ENCODE measurements at places on chromosomes 4 and X. TPM values are rescaled to one million over a fixed set of nuclear protein-coding genes. Genes with fewer than 3 reads are reported as not detected.

Gene LPAR4
- 0.32 TPM for total RNA-seq

Gene PRAF2
- 15.1 TPM for total RNA-seq

Gene GYPA
- total RNA-seq, result not detected

Gene ZBTB49
- total RNA-seq, result 6.4 TPM

- no peak for DNase-seq
Measured at GRCh38 chr4:163598489-163598888, 104.0 kb downstream of the TMA16 start.

- DNase-seq, result no peak
Measured at GRCh38 chrX:77017093-77017492, 430.1 kb upstream of the FGF16 start.

DNA sequence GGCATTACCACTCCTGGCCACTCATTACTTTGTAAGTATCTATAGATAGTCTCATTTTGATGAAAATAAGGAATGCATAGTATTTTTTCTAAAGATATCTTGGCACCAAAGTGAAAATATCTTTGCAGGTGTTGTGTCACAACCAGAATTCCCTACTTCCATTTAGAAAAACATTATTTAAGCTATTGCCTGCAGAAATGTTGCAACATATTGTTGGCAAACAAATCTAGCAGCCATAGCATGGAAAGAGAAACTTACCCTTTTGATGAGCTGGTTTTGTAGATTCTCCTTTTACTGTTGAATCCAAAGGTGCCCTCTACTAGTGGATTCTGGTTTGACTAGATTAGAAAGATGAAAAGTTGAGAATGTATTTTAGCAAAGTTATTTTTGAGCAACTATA is 138.8 kb downstream of the AREG start:
- DNase-seq, result peak; percentile 61

DNA sequence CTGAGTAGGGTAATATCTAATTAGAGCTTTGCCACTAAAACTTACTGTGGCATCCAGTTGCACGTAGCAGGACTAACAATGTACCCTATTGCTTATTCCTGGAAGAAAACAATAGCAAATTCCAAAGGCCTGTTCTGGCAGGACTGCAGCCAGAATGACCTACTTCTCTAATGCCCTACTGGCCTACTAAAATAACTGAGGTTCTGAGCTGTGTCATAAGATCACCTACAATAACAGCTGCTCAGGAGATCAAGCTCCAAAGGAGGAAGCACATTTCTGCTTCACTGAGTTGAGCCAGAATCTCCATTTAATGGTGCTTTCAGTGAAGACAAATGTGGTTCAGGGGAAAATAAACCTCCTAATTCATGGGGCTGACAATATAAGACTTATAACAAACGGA is 42.2 kb upstream of the CXCL8 start:
- no peak for DNase-seq

GRCh38 chr4:16289897-16290554 is 63.8 kb upstream of the TAPT1 start:
- DNase-seq, result peak; percentile 42

Data from fibroblast of villous mesenchyme (primary cell).